M059J (cell line): ENCODE measurements at places on chromosomes 2 and 18.

GRCh38 chr2:20552847-20553246 lies 98.1 kb downstream of the HS1BP3 start:
- no peak for DNase-seq

- DNase-seq, result peak; percentile 49
Measured at GRCh38 chr18:2961821-2962220, 51.1 kb downstream of the LPIN2 start.

DNA sequence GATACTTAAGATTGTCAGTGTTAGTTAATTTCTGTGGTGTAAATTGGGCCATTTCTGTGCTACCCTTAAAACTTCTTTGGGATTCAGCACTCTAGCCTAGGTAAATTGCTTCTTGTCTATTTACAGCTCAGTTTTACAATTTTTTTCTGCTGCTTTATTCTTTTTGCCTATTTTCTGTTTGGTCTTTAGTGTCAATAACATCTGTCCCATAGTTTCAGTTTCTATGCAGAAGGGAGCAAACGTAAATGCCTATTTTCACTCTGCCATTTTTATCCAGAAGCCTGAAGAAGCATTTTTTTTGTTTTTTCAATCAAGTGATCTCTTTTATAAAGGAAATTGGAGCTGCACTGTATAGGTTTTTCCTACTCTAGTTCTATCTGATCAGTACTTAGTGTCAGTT lies 564.9 kb upstream of the MEX3C start:
- DNase-seq, result no peak

DNA sequence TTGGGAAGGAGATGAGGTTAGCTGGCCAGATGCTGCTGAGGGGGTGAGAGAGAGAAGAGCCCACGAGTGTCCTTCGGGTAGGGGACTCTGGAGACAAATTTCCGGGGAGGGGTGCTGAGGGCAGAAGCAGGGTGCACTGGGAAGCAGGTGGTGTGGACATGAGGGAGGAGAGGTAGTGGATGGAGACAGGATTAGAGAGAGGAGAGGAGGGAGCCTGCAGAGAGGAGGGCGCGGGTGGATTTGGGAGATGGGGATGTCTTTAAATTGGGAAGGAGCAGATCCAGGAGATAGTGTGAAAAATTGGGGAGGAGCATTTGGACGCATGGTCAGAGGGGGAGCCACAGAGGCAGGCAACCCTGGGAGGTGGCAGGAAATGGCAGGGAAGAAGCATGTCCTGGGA lies 154.7 kb downstream of the DYSF start:
- no peak for DNase-seq

GRCh38 chr2:44242904-44243303 lies 32.4 kb upstream of the SLC3A1 start:
- no peak for DNase-seq

GRCh38 chr2:239910851-239911640 lies 114.1 kb downstream of the NDUFA10 start:
- DNase-seq, result no peak

- DNase-seq, result peak; percentile 77
Measured at GRCh38 chr18:39960550-39960949, 1994.5 kb upstream of the PIK3C3 start.

DNA sequence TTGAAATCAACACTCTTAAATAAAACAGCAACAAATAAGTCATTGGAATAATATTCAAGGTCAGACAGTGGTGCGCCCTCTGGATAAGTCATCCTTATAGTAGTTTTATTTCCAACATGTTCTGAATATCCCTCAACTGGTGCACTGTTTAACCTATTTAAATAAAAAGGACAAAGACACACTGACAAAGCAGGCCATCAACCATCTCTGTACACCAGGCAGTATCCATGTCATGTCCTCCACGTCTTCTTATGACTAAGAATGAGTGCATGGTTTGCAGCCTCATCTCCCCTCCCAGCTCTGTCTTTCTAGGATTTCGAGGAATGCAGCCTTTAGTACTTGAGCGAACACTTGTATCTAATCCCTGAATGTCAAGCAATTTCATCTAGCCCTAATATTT lies 42.4 kb downstream of the ST3GAL5 start:
- peak; percentile 72 for DNase-seq

- no peak for DNase-seq
Measured at GRCh38 chr2:204441316-204441715, 104.0 kb upstream of the PARD3B start.

GRCh38 chr2:221437056-221437455 lies 135.0 kb downstream of the EPHA4 start:
- no peak for DNase-seq

GRCh38 chr2:144233733-144234541 lies 286.0 kb downstream of the ZEB2 start:
- DNase-seq, result no peak

GRCh38 chr2:8884812-8885211 lies 47.4 kb upstream of the KIDINS220 start:
- no peak for DNase-seq

DNA sequence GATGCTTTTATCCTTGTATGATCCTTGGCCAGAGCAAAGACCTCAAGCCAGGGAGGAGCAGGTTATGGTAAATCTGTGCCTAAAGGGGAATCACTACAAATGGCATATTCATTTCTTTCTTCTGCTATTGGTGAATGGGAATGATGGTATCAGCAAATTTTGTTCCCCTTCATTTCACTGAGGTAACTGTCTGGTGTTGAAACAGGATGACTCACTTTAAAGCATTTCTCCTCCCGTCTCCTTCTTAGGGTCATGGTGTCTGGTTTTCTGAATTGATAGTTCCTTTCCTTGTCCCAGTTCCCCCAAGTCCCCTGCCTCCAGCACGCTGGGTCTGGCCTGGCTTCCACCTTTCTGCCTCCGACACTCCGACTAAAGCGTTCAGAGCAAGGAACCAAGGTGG lies 109.2 kb downstream of the MREG start:
- peak; percentile 67 for DNase-seq

DNA sequence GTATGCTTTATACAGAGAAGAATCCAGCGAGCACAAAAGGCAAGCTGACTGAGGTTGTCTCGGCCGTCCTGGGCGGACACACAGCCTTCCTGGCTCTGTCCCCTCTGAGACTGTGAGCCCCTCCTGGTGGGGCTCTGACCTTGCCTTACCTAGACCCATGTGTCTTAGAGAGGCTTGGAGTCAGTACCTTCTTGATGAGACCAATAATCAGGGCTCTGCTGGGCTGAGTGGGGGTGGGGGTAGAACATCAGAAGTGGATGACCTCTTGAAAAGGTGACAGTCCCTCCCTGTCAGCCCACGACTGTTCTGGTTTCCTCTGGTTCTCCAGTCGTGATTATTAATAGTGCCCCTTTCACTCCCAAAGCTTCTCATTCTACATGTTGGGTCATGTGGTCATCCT lies 31.2 kb downstream of the TWIST2 start:
- DNase-seq, result no peak

GRCh38 chr2:205745661-205746419 lies 63.5 kb downstream of the NRP2 start:
- no peak for DNase-seq

DNA sequence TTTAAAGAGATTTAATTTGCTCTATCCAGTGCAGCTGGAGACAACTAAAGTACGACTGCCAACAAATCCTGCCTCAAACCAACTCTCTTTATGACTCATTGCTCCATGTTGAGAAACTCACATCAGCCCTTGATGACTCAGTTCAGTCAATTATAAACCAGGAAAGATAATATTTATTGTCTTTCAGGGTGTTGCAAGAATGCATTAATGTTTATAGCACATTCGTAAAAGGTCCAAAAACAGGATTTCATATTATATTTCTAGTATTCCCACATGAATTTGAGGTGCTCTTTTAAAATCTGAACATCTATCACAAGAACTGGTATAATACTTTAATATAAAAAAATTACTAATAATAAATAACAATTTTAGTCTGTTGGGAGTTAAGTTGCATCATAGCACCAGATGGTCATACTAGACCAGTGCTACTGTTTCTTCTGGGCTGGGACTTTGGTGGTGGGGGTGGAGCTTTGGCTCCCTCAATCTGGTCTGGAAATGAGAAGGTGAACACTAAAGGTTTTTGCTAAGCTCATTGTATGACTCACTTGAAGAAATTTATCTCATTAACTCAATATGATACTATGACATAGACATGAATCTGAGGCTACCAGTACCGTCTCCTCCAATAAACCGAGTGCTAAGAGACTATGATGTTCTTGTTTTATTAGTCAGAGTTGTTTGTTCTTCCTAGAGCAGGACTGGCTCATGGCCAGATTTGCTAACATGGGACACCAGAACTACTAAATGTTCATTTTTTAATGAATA lies 26.6 kb upstream of the MAP3K20 start:
- DNase-seq, result peak; percentile 95

GRCh38 chr18:51342815-51343214 lies 145.3 kb upstream of the MEX3C start:
- peak; percentile 20 for DNase-seq

- peak; percentile 27 for DNase-seq
Measured at GRCh38 chr2:235049069-235049468, 97.3 kb downstream of the SH3BP4 start.

GRCh38 chr18:13804305-13804704 lies 19.6 kb upstream of the MC5R start:
- DNase-seq, result no peak

DNA sequence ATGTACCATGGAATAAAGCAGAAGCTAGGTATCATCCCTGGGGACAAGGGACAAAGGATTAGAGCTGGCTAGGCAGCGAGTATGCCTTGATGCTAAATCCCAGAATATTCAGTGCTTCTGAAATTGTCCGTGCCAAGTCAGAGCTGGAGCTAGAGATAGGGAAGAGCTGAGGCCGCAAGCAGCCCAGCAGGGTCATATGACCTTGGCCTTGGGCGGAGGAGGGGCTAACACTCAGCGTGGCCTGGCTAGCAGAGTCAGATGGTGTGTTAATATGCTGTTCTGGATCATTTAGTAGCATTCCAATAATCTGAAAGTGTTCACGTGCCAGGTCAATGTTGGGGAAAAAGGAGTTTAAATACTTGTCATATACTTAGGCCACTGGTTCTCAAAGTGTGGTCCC lies 374.8 kb downstream of the CLIP4 start:
- no peak for DNase-seq

- DNase-seq, result no peak
Measured at GRCh38 chr2:162560291-162560690, 216.4 kb downstream of the GCA start.

DNA sequence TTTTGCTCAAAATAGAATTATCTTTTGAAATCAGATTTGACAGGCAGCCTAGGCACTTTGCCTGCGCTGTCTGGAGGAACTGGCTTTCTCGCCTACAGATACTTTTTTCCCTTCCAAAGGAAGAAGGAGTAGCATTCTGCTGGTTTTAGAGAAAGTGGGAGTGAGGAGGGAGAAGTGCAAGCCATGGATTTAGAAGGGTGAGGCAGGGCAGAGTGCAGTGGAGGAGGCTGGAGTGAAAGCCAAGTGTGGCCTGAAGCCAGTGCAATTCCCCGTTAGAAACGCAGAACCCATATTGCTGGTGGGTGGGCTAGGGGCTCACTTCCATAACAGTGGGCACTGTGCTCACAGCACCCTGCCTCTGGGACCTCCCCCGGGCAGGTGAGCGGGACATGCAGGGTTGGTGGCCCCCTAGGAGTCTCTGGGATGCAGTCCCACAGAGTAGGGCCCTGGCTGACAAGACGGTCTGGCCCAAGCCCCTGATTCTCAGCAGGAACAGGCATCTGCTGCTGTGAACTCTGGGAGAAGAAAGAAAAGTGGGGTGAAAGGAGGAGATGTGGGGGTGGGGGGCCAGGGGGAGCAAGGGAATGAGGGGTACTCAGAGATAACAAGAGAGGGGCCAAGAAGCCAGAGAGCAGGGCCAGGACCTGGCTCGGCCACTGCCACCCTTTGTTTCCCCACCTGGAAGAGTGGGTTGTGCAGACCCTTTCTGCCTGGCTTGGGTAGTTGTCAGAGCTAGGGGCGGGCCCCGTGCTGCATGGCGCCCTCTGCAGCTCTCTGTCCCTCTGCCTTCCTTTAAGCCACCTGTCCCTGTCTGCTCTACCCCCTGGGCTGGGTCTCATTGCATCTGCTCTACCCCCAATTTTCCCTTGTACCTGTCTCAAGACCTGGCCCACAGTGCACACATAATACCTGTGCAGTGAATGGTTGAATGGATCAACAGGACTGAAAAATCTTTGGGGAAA lies 273.5 kb upstream of the HS6ST1 start:
- DNase-seq, result no peak

GRCh38 chr2:190583507-190584337 lies 49.2 kb upstream of the NEMP2 start:
- no peak for DNase-seq

DNA sequence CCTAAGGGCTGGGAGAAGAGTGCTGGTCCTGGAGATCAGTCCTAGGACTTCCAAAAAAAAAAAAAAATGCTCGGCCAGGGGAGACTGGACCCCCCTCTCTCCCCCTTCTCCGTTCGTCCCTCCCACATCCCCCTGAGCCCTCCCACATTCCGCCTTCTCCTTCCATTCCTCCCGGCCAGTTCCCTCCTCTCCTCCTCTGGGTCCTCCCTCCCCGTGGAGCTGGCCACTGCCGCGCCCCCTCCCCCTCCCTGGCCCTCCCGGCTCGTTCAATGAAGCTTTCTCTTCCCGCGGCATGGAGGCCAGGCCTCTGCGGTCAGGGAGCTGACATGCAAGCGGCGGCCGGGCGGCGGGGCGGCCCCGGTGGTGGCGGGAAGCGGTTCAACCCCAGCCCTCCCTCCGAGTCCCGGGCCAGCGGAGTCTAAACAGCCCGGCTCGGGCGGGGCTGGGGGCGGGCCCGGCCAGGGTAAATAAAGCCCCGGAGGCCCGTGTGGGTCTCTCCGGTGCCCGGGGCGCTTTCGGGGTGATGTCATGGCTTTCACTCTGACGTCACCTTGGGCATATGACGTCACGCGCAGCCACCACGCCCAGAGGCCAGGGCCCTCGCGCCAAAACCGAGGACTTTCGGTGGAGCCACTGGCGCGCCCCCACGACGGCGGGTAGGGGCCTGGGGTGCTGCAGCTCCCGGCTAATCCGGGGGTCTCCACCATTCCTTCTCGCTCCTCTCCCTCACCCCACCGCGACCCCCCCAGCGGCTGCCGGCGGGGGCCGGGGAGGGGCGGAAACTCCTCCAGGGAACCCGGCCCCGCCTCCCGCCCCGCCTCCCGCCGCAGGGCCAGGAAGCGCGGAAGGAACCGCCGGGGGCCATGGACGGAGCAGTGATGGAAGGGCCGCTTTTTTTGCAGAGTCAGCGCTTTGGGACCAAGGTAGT lies at the start of the genes DOK1 and LOXL3:
DOK1 (plus strand) TSS at position 829 of the 928 bp plus-strand sequence; CDS start at position 864, 35 bp downstream.
LOXL3 (minus strand) TSS at position 51 of the 928 bp plus-strand sequence. CDS start 1,308 bp downstream, outside the sequence.
- DNase-seq, result peak; percentile 90

GRCh38 chr2:161315380-161315779 lies 7.2 kb downstream of the PSMD14 start:
- no peak for DNase-seq

DNA sequence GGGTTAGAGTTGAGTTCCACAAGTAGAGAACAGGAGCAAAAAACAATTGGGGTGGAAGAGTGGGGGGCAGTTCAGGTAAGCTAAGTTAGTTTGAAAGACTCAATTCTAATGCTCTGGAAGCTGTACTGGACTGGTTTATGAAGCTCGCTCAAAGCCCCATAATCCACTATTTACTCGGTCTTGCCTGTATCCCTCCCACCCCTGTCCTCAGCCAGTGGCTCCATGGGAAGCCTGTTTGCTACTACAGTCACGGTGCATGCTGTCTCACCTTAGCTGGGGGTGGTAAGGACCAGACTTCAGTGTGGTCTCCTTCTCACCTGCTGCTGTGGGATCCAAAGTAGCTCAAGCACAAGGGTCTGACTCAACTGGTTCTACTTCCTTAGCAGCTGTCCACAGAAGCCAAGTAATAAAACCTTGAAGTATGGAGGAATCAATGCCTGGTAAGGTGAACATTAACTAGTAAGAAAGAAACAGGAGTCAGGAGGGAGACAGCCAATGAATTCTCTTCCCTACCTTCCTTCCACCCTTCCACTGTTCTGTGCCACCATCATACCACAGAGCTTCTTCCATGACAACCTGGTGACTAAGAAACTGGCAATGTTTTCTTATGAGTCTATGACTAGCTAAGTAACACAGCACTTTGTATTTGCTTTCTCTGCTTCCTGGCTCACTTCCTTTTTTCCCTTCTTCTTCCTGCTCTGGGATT lies 230.8 kb downstream of the SRBD1 start:
- DNase-seq, result peak; percentile 69
